ENCODE measurements at places on chromosomes 13 and 19. TPM values are rescaled to one million over a fixed set of nuclear protein-coding genes. Genes with fewer than 3 reads are reported as not detected.

SLC27A1 gene
- 22.2 TPM for total RNA-seq

UBL3 gene
- 15.9 TPM for total RNA-seq

CRLF1 gene
- total RNA-seq: not detected

PSG1 gene
- not detected for total RNA-seq

LILRA5 gene
- total RNA-seq: not detected

ZNF547 gene
- 1.7 TPM for total RNA-seq

DKKL1 gene
- total RNA-seq: 0.22 TPM

MAG gene
- total RNA-seq: not detected

NALCN gene
- total RNA-seq: 12.9 TPM

EFNA2 gene
- total RNA-seq: not detected

KLK13 gene
- not detected for total RNA-seq

- DNase-seq: peak; percentile 14
Observed at GRCh38 chr13:44331912-44332851, 41.4 kb upstream of the SERP2 start.

- DNase-seq: peak; percentile 43
Observed at GRCh38 chr13:51453959-51454703, 1.3 kb upstream of the INTS6 start.

DNA sequence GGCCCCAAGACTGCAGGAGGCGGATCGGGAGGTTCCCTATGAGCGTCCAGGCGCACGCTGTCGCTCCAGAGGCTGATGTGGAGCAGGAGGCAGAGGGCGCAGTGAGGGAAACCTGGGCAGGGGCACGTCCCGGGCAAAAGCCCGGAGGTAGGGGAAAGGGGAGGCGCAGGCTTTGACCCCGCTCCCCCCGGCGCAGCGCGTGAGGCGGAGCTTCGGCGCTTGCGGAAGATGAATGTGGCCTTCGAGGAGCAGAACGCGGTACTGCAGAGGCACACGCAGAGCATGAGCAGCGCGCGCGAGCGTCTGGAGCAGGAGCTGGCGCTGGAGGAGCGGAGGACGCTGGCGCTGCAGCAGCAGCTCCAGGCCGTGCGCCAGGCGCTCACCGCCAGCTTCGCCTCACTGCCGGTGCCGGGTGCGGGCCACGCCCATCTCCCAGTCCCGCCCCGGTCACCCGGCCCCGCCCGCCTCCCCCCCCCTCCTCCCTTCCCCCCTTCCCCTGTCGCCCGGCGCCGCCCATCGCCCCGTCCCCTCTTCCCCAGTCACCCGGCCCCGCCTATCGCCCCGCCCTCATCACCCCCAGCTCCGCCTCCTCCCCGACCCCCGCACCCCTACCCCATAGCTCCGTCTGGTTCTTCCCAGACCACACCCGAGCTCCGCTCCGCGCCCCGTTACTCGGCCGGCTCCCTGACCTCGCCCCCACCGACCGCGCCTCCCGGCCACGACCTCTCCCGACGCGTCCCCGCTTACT lies 4.1 kb downstream of the HMG20B start:
- DNase-seq: peak; percentile 70

- DNase-seq: no peak
Observed at GRCh38 chr13:22090106-22090505, 419.2 kb downstream of the FGF9 start.

DNA sequence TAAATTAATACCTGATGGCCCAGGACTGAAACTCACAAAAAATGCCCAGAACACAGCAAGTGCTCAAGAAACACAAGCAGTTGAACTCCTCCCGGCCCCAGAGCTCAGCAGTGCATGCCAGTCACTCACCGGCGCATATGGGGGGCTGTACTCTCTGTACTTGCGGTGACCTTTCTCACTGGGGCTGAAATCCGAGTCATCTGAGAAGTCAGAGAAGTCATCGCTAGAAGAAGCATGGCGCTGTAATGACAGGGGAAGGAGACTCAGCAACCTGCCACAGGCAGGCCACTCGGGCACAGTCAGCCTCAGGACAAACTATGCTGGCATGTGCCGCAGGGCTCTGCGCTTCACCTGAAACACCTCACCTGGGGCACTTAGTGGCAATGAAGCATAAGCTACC lies 19.7 kb downstream of the ZC3H4 start:
- no peak for DNase-seq

DNA sequence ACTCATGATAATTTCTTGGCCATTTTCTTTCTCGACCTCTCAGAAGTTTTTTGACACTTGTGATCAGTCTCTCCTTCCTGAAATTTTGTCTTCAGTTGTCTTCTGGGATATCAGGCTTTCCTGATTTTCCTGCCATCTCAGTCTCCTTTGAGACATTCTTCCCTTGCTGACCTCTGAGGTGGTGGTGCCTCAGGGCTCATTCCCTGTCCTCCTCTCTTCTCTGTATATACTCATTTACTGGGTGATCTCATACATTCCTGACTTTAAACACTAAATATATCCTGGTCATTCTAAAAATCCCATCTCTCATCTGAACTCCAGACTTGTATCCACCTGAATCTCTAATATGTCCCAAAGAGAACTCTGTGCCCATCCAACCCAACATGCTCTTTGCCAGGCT lies 31.3 kb upstream of the STARD13 start:
- no peak for DNase-seq

- no peak for DNase-seq
Observed at GRCh38 chr13:105670179-105670990, 865.1 kb downstream of the EFNB2 start.

GRCh38 chr19:54517483-54517882 lies 14.9 kb downstream of the LAIR2 start:
- DNase-seq: peak; percentile 83

- no peak for DNase-seq
Observed at GRCh38 chr19:907183-907853, 5.7 kb downstream of the R3HDM4 start.

GRCh38 chr19:49455773-49456172 lies 2.7 kb downstream of the ALDH16A1 start:
- no peak for DNase-seq

GRCh38 chr19:814152-815078 lies 7.3 kb downstream of the PLPPR3 start:
- DNase-seq: no peak

GRCh38 chr13:111281751-111282311 lies 38.6 kb upstream of the TEX29 start:
- DNase-seq: no peak

DNA sequence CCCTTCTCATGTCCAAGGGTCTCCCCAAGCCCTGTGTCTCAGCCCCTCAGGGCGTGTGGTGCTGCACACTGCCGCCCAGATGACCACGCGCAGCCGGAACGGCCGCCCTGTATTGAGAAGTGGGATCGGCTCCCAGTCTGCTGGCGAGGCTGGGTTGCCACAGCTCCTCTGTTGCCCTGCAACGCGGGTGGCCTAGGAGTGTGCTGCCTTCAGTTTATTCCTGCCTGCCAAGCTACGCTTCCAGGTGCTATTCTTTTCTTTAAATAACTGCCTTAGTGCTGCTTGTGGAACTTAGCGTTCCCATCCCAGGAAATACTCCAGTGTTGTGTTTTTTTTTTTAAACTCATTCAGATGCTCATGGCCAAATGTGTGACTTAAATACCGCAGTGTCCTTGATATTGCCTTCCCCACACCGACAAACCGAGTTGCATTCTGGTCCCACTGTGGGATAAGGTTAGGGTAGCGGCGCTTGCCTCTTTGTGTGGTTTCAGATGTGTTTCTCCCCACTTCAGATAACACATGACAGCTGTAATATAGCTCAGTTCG lies 16.6 kb downstream of the ACTN4 start:
- DNase-seq: peak; percentile 34

DNA sequence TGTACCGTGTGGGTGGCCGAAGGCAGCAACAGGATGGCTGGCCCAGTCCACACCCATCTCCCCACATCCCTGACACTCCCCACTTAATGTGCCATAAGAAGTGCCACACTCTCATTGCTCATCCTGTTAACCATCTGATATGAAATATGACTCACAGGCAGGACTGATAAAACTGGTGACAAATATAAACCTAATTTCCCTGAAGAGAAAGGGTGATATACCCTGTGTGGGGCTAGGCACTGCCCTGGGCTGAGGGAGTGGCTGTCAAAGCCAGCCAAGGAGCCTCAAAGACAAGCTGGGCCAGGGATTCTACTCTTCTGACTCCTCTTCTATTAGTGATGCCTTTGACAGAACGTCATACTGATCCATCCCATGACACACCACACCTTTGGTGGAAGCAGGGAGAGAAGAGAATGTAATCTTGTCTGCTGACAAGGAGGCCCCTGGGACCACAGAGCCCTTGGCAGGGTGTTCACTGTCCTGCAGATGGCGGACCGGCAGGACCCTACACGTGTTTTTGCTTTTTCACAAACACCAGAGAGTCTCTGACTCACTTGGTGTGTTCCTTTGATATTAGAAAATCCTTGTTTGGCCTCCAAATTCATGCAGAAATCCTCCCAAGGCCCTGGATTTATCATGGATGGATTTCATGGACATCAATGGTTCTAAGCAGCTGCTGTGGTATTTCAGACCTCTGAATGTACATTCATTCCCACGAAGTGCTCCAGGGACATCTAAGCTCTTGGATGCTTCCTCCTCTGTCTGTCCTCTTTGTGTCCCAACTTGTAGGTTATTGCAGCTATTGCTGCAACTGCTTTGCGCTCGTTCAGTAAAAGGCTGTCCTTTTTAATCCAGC lies 98.0 kb upstream of the WASF3 start:
- no peak for DNase-seq

GRCh38 chr13:50512474-50513299 lies 330.8 kb downstream of the DLEU7 start:
- DNase-seq: peak; percentile 58

DNA sequence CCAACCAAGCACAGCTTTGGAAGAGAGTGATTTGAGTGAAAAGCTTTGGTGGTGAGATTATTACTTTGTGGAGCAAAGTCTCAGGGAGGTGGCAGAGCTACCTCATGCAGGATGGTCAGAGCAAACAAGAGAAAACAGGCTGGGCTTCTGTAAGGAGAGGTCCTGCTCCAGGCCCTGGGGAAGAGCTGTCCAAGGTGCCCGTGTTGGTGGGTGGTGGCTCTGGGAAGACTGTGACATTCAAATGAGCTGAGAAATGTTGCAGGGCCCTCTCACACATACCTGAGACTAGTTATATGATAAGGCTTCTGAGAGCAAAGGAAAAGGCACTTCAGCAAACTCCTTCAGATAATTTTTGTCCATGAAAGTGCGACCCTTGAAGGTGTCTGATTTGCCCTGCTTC lies 205.5 kb upstream of the SOX21 start:
- peak; percentile 9 for DNase-seq

DNA sequence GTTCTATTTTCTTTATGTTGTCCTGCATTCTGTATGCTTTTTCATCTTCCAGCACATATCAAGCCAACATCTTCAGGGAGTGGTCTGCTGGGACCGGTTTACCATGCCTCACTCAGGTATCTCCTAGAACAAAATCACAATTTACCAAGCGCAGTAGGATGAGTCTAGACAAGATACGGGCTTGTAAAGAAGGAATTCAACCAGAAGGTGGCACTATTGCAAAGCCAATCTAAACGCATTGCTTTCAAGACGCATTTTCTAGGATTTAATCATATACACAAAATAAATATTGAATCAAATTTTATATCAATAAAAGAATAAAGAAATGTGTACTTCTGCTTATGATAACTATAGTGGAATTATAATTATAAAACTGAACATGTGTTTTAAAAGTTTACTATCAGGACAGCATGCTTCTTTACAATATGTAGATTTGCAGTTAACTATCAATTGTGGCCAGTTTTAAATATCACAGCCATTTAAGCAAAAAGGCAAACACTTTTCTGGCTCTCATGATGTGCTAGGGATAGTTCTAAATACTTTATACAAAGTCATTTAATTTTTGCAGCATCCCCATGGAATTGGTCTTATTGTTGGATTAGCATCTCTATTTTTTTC lies 16.1 kb upstream of the TPP2 start:
- peak; percentile 86 for DNase-seq

GRCh38 chr13:74006666-74007065 lies 127.5 kb downstream of the KLF12 start:
- DNase-seq: no peak

- no peak for DNase-seq
Observed at GRCh38 chr19:48290401-48290770, 20.5 kb downstream of the ZNF114 start.

DNA sequence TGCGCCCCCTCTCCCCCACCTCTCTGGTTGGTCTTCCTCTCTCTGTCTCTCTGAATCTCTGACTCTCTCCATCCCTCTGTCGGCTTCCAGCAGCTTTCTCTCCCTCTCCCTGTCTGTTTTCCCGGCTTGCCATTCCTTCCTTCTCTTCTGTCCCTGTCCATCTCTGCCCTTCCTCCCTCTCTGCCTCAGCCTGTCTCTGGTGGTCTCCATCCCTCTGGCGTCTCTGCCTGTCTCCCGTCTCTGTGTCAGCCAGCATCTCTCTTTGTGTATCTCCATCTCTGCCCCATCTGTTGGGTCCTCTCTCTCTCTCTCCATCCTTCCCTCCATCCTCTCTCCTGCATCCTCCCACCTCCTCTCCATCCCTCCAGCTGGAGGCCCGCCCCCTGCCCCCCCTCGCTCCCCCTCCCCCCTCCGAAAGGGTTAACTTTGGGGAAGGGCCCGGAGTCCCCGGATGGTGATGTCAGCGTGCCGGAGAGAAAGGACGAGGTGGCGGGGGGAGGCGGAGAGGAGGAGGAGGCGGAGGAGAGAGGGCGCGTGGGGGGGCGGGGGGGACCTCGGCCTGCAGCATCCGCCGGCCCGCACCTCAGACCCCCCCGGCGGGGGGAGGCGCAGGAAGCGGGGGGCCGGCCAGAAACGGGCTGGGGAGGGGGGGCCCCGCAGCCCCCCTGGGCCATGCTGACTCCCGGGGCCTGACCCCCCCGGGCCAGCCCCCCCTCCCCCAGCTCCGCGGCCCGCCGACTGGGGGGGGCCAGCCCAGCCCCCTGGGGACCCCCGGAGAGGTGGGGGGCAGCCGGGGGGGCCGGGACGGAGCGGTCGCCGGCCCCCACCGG lies at the start of gene BRSK1:
BRSK1 (plus strand) TSS at position 450 of the 830 bp plus-strand sequence. CDS start 446 bp downstream, outside the sequence.
- no peak for DNase-seq

GRCh38 chr13:29523199-29523961 lies 72.1 kb downstream of the SLC7A1 start:
- DNase-seq: peak; percentile 95

DNA sequence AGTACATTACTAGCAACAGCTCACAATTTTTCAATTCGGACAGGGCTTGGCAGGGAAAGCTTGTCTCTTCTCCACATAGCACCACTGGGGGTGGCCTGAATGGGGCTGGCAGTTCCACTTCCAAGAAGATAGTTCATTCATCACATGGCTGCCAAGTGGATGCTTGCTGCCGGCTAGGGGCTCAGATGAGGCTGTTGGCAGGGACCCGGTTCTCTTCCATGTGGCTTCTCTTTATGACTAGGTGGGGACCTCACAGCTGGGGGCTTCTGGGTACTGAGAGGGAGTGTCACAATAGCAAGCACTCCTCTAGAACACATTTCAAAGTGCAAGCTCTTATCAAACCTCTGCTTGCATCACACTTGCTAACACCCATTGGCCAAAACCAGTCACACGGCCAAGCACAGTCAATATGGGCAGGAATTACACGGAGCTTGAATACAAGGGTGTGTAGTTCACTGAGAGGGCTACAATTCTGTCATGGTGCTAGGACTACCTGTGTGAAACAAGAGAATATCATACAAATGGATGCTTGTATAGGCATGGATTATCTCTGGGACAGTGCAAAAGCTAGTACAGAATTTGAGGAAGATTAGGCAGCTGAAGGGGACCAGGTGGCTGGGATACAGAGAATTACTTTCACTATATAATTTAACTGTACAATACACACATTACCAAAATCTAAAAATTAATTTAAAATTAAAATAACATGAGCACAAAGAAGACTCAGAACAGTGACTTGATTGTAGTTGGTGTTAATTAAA lies 32.3 kb downstream of the ATP7B start:
- no peak for DNase-seq

GRCh38 chr19:13189600-13189999 lies 39.4 kb downstream of the IER2 start:
- no peak for DNase-seq

All from lung microvascular endothelial cell (primary cell).